ENCODE measurements at places on chromosomes 3 and 15. TPM values are rescaled to one million over a fixed set of nuclear protein-coding genes. Genes with fewer than 3 reads are reported as not detected.

- no peak overlapping the region for H3K4me3 ChIP-seq
- no peak overlapping the region for H3K27ac ChIP-seq
- H3K27me3 ChIP-seq = no peaks in the 10 kb centered on the region
- DNase-seq = no peak
Observed at GRCh38 chr3:109089265-109089664, 28.7 kb downstream of the MORC1 start.

DNA sequence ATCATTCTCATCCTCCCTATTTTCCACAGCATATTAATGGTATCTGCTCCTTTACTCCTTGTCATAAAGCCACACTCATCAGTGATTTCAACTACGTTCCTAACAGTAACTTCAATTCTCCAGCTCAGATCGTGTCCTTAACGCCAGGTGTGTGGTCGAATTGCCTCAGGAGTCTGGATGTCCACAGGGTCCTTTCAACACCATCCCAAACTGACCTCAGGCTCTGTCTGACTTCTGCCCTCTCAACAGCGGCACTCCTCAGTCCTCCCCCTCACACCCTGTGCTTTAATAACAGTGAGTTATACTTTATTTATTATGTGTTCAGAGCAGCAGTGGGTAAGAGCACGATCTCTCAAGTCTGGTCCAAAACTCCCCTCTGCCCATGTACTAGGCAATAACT, 42.4 kb downstream of the ST3GAL6 start:
- no peak overlapping the region for H3K4me3 ChIP-seq
- H3K4me1 ChIP-seq = no peaks in the 10 kb centered on the region
- no peak for DNase-seq
- H3K36me3 ChIP-seq = peaks cover 16% of the 10 kb centered on the region

GRCh38 chr3:32818229-32818969, 602 bp downstream of the TRIM71 start:
- H3K4me1 ChIP-seq = peaks cover 25% of the 10 kb centered on the region
- DNase-seq = peak; percentile 88

DNA sequence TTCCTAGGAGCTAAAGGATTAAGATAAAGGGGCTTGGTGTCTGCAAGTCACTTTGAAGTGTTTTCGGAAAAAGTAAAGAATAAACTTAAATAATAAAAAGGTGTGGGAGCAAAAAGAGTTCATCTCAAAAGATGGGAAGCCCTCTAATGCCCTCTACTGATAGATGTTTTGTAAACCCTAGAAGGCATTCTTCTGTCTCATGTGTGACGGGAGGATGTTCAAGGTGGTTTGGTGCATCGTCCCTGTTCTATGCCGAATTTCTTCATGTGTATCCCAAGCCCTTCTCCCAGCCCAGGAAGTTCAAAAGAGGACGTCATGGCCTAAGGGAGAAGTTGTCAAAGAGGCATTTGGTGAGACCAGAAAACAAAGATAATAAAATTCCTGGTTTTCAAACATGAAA, 37.2 kb downstream of the CCK start:
- H3K4me3 ChIP-seq = no peak overlapping the region
- no peaks in the 10 kb centered on the region for H3K27me3 ChIP-seq
- no peaks in the 10 kb centered on the region for H3K4me1 ChIP-seq
- H3K36me3 ChIP-seq = peaks cover 2% of the 10 kb centered on the region
- no peak for DNase-seq
- H3K27ac ChIP-seq = no peak overlapping the region

DNA sequence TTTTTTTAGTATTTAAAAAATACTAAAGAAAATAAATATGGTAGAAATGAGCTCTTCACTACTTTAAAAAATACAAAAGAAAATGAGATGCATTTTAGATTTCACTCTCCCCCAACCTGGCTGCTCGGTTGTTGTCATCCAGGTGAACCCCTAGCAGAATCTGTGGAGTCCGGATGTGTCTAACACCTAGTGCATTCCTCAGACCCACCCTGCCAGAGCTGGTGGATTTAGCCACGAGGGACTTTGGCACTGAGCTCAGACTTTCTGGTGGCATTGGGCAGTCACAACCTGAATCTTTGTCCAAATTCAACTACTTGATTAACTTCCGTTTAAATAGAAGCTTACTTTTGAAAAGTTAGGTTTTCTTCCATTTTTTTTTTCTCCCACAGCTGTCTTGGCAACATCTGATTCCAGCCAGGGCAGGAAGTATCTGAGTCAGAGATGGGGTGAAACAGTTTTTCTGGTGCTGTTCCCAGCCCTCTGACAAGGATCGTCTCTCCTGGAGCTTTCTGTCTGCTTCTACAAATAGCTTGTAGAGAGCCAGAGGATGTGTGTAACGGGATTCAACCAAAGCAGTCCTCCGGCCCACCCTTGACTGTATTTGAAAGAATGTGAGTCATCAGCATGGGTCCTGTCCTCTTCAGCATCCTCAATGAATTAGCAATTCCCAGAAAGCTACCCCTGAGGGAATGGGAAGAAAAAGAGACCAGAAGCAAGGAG, 301.8 kb upstream of the MCTP2 start:
- H3K27me3 ChIP-seq = no peaks in the 10 kb centered on the region
- H3K36me3 ChIP-seq = no peaks in the 10 kb centered on the region
- H3K4me1 ChIP-seq = no peaks in the 10 kb centered on the region
- no peak overlapping the region for H3K27ac ChIP-seq

DNA sequence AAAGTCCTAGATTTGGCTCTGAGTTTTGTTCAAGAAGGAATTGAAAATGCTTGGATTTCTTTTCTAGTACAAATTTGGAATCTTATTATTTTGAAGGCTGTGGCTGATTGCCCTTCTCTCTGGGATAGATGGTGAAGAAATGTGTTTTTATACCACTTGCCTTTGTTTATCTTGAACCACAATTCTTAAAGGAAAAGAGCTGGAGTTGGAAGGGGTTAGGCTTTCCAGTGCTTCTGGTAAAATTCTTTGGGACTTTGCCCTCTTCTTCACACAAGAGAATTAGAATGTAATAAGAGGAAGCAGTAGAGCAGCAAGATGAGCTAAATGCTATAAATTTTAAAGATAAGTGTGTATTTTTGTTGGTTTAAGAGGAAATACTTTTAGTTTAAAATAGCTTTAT, 65.8 kb downstream of the COL6A5 start:
- no peak overlapping the region for H3K27ac ChIP-seq
- H3K36me3 ChIP-seq = no peaks in the 10 kb centered on the region
- DNase-seq = no peak
- no peak overlapping the region for H3K4me3 ChIP-seq
- H3K4me1 ChIP-seq = no peaks in the 10 kb centered on the region
- no peaks in the 10 kb centered on the region for H3K27me3 ChIP-seq

- H3K4me1 ChIP-seq = no peaks in the 10 kb centered on the region
- no peak for DNase-seq
- H3K27me3 ChIP-seq = no peaks in the 10 kb centered on the region
- no peaks in the 10 kb centered on the region for H3K36me3 ChIP-seq
Observed at GRCh38 chr3:135865553-135865952, 100.0 kb upstream of the PPP2R3A start.

DNA sequence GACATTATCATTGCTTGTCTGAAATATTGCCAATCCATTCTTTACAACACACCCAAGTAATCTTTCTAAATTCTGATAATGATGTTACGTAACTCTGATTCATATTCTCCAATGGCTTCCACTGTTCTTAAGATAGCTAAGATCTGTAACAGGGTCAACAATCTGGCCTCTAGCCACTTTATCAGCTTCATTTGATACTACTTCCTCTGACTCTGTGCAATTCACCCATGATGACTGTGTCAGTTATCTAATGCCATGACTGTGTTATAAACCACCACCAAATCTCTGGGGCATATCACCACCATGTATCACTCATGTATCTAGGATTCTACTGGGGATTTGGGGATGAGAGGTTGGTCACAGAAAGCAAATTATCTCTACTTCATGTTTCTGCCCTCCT, 44.0 kb downstream of the CD200 start:
- H3K36me3 ChIP-seq = no peaks in the 10 kb centered on the region
- peaks cover 21% of the 10 kb centered on the region for H3K4me1 ChIP-seq
- no peak overlapping the region for H3K27ac ChIP-seq
- no peaks in the 10 kb centered on the region for H3K27me3 ChIP-seq
- no peak for DNase-seq

Gene GOLGA8Q
- 1.7 TPM for total RNA-seq

Gene IL16
- 36.7 TPM for total RNA-seq

Gene RAB7A
- total RNA-seq = 72.3 TPM

Data from upper lobe of left lung (tissue), 6 donors.